Stimulated activated CD4-positive, alpha-beta T cell treated with anti-CD3 and anti-CD28 coated beads, TNF-alpha, amount 100 ng/mL, for 48 hours (primary cell): ENCODE measurements at places on chromosomes 2 and 18.

DNA sequence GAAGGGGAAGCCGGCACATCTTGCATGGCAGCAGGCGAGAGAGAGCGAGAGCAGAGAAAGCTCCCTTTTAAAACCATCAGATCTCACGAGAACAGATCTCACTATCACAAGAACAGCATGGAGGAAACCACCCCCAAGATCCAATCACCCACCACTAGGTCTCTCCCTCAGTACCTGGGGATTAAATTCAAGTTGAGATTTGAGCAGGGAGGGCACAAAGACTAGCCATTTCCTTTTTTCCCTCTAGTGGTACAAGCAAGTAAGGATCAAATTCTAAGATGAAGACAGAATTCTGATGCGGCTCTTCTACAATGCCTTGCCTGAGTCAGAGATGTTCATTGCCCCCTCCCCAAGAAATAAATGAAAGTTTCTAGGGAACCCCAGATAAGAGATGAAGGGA lies 45.6 kb upstream of the ANKRD44 start:
- no peak for DNase-seq

- DNase-seq: no peak
Measured at GRCh38 chr2:217231724-217232123, 371.9 kb upstream of the TNP1 start.

- DNase-seq: no peak
Measured at GRCh38 chr2:219662566-219662965, 35.1 kb downstream of the SLC4A3 start.

DNA sequence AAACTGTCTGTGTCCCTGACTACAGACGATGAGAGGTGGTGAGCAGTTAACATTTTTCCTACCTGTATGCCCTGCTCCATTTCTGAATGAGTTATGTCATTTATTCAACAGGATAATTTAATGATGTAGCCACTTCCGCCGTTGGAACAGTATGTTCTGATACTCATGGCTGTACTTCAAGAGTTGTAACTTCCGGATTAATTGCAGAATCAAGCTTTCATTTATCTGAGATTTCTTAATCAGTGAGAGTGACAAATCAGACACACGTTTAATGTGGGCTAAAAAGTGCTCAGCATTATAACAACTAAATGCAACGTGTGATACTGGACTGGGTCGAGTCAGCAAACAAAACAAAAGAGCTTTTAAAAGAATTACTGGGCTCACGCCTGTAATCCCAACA lies 107.7 kb downstream of the KCTD1 start:
- DNase-seq: no peak

DNA sequence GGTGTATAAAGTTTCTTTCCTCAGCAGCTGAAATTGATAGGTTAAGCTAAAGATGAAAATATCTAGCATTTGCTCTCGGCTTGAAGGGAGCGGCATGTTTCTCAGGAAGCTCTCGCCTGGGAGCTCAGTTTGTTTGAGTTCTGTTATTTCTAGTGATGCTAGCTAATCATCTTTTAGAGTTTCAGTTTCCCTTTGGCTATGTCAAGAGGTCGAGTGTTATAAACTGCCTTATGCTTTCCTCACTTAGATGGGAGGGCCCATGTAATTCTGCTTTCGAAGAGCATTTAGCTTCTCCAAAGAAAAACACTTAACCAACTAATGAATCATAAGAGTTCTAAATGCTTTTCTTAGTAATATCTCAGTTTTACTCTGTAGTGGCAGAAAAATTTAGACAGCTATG lies 33.6 kb downstream of the PLCL1 start:
- DNase-seq: no peak
